ENCODE measurements at places on chromosomes 4 and X. TPM values are rescaled to one million over a fixed set of nuclear protein-coding genes. Genes with fewer than 3 reads are reported as not detected.

- DNase-seq = no peak
Measured at GRCh38 chr4:138327338-138327737, 85.2 kb upstream of the SLC7A11 start.

The FANCB gene
- total RNA-seq = 8.8 TPM

- no peak for DNase-seq
Measured at GRCh38 chr4:120228086-120228485, 161.4 kb upstream of the MAD2L1 start.

DNA sequence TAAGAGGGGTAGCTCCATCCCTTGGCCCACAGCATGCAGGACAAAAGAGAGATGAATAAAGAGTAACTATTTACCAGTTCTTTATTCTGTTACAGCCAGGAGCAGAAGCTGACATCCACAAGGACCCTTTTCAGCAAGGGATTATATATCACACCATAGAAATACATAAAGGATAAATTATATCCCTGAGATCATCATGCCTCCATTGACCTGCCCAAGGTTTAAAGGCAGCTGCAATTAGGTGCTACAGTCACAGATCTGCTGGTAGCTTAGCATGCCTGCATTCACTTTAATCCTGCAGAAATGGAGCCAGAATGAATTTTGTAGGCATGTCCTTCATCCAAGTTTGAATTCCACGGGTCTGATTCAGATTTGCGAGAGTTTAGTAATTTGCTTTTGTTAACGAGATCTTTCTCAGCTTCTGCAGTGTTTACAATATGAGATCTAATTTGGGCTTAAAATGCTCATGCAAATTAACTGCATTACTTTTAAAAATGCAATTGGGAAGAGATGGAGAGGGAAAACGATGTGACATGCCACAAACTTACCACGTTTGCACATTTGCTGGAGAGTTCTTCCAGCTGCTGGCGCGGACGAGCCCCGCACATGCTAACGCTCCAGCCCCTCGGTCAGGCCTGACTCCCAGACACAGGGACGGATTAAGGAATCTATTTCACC is 327.0 kb upstream of the NOCT start:
- DNase-seq = no peak

The NHSL2 gene
- 0.39 TPM for total RNA-seq

The STATH gene
- total RNA-seq = not detected

The AP1S2 gene
- 18.6 TPM for total RNA-seq

The SHOX gene
- not detected for total RNA-seq

DNA sequence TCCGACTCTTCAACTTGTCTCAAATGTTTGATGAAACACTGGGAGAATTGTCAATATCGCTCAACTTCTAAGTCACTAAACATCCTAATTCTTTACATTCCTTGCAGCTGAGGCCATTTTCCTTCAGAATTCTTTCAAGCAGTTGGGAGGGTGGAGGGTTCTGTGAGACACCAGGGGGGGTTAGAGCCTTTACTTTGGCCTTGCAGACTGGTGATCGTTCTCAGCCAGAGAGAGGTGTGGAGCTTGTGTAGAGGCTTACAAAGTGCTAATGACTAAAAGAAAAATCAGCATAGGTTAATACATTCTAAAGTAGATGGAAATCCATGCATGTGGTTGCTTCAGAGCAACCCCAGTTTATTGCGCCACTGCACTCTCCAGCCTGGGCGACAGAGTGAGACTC is 21.3 kb upstream of the SOX3 start:
- DNase-seq = peak; percentile 3

DNA sequence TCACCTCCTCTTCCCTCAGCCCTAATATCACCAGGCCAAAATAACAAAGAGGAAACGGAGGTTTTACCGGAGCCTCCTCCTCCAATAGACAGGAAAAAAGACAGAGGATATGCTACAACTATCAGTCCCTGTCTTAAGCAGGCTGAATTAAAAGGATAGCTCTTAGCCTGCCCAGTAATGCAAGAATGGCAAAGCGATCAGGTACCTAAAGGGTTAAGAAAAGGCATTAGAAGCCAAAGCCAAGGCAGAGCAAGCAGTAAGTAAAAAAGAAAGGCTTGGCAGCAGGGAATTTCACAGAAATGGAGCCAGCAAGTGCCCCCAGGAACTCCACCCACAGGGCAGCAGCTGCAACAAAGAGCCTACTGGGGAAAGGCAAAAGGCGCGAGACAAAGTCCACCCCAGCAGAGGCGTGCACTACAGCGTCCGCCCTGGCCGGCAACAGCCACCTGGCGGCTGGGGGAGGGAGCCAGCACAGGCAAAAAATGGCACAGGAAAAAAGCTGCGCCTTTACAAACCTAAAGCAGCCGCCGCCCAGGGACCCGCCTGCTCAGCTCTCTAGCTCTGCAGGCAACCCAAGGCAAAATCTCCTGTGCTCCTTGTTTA is 220.6 kb upstream of the ZC4H2 start:
- DNase-seq = peak; percentile 89

DNA sequence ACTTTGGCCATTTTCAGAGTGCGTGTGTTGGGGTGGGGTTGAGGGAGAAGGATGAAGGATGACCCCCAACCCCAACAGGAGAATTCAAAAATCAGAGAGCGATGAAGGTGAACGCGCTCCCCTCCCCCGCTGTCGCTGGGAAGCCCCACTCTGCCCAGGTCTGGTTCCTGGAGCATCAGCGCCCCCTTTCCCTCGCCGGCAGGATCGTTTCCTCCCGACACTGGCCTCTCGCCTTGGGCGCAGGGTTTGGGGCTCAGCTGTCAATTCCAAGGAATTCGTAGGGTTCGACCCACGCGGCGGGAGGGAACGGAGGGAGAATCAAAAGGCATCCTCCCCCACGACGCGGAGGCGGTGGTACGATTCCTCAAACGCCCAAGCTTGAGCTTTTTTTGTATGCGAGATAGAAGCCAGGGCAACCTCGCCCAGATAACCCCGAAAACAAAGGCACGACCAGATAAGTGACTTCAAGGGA is 1.0 kb upstream of the PDGFRA start:
- peak; percentile 90 for DNase-seq

The PPP4R3C gene
- total RNA-seq = not detected

GRCh38 chr4:168881781-168882420 is 128.2 kb downstream of the CBR4 start:
- no peak for DNase-seq

GRCh38 chrX:24395775-24396174 is 35.3 kb downstream of the SUPT20HL1 start:
- DNase-seq = peak; percentile 62

- no peak for DNase-seq
Measured at GRCh38 chr4:153112041-153112441, 92.2 kb upstream of the TRIM2 start.

DNA sequence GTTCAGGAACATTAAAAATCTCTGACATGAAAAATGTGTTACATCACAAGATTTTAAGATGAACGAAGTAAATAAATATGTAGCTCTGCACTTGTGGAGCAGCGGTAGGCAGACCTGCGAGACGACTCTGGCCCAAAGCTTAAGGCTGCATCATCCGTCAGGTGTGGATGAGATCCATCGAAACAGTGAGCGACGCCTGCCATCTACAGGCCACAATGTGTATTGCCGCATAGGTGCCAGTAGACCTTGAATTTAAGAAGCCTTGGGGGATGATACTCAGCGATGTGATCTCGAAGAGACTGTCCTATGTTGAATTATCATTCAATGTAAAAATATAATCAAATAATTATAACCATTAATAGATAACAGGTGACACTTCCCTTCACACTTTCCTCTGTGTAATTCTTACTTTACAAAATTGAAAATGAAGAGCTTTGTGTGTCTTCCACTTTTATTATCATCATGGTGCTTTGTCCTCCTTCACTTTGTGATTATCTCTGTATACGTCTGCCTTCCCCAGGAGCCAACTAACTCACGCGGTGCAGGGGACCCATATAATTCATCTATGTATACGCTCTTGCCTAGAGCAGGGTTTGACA is 851.0 kb downstream of the RAB28 start:
- DNase-seq = peak; percentile 79

DNA sequence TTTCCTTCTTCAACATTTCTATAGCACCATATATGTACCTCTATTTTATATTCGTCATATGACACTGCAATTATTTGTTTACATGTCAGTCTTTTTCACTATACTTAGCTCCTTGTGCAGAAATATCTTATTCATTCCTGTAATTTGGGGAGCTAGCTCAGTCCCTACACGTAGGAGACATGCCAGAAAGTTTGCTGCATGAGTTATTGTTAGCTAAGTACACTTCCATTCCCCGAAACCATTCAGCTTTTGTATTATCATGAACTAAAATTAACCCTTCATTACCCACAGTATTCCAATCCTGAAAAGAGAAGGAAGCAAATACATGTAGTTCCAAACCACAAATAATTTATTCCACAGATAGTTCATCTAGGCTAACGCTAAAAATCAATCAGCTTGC is 10.2 kb downstream of the CBR4 start:
- no peak for DNase-seq

DNA sequence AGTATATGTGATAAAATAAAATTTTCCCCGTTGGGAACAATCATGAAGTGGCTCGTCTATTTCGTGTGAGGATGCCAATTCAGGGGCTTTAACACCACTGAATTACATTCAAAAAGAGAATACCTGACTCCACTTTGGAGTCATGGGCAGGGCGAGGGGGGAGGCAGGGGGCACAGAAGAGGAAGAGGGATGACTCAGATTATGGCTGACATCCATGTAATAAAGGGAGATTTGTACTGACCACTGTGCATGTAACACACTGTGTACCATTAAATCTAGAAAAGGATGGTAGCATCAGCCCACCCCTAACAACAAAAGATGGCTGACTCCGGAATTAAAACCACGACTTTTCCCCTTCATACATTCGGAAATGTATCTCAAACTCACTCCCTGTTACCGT is 1.3 kb downstream of the SLC9A7 start:
- DNase-seq = no peak
